WTC11 (cell line): ENCODE measurements at places on chromosomes 3 and 15. TPM values are rescaled to one million over a fixed set of nuclear protein-coding genes. Genes with fewer than 3 reads are reported as not detected.

Gene ARPIN
- 3.5 to 4.8 TPM (median 4.7 TPM) in 3 replicates for total RNA-seq

Gene TRH
- total RNA-seq: 0.16 to 0.27 TPM (median 0.22 TPM) in 3 replicates

Gene TEX55
- not detected in 3 replicates for total RNA-seq

Gene MAP1A
- total RNA-seq: 1.1 to 2.2 TPM (median 1.1 TPM) in 3 replicates

Gene GOLGA6A
- 3.1 to 6.0 TPM (median 5.7 TPM) in 3 replicates for total RNA-seq

Gene CELF6
- not detected in 3 replicates for total RNA-seq

Gene CACNA2D2
- total RNA-seq: 22.0 to 23.4 TPM (median 22.3 TPM) in 3 replicates

Gene KCNAB1
- 0.41 to 1.1 TPM (median 1.0 TPM) in 3 replicates for total RNA-seq

DNA sequence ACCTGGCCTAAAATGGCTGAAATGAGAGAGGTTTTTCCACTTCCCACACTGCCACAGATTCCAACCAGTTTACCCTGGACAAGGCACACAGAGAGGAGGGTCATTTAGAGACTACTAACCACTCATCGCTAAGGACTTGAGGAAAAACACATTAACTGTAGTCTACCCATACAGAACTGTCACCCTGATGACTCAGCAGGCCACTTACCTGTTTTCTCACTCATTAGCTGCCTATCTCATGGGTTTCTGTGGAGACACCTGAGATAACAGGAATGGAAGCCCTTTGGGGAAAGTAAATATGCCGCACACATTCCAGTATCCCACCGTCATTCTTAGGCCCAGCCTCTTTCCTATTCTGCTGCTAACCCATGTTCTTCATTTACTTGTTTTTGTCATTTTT, 50.0 kb downstream of the ABCC5 start:
- DNase-seq: no peak

DNA sequence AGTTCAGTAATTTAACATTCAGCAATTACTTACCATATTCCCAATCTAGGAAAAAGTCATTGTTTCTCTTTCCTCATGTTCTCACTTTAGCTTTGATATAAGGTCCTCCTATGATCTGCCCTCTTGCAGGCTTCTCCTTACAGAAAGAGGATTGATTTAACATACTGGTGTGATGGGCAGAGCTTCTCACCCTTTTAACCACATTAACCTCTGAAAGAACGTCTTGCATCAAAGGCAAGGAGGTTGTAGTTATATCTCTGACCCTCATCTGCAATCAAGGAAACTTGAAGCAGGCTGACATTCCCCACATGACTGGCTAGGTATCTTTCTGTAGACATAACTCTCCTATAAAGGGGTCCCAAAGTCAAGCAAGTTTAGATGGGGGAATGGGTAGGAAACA, 39.5 kb downstream of the BTLA start:
- DNase-seq: no peak

- DNase-seq: no peak
Measured at GRCh38 chr3:175150812-175151401, 291.8 kb downstream of the NAALADL2 start.

DNA sequence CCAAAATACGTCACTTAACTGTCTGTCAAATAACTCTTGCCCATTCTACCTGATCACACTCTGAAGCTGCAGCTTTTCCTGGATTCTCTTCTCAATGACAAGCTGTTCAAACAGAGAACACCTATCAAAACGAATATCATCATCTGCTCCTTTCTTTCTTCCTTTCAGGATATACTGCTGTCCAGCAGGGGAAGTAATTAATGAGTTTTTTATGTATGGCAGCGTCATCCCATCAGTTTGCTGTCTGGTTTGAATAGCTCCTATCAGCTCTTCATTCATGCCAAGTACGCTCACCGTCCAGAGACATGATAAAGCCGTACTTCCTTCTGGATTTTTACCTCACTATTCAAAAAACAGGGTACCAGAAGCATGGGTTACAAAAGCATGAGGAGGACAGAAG, at the start of gene CHRM5:
Gene CHRM5, plus strand, starts transcription at position 274 of the 400 bp plus-strand sequence. CDS start 94,221 bp downstream, outside the sequence.
- no peak for DNase-seq

GRCh38 chr15:83720468-83720867, 66.5 kb downstream of the ADAMTSL3 start:
- DNase-seq: no peak

- no peak for DNase-seq
Measured at GRCh38 chr3:150005243-150006112, 34.8 kb upstream of the PFN2 start.

- no peak for DNase-seq
Measured at GRCh38 chr3:121885386-121885785, 8.8 kb upstream of the SLC15A2 start.

DNA sequence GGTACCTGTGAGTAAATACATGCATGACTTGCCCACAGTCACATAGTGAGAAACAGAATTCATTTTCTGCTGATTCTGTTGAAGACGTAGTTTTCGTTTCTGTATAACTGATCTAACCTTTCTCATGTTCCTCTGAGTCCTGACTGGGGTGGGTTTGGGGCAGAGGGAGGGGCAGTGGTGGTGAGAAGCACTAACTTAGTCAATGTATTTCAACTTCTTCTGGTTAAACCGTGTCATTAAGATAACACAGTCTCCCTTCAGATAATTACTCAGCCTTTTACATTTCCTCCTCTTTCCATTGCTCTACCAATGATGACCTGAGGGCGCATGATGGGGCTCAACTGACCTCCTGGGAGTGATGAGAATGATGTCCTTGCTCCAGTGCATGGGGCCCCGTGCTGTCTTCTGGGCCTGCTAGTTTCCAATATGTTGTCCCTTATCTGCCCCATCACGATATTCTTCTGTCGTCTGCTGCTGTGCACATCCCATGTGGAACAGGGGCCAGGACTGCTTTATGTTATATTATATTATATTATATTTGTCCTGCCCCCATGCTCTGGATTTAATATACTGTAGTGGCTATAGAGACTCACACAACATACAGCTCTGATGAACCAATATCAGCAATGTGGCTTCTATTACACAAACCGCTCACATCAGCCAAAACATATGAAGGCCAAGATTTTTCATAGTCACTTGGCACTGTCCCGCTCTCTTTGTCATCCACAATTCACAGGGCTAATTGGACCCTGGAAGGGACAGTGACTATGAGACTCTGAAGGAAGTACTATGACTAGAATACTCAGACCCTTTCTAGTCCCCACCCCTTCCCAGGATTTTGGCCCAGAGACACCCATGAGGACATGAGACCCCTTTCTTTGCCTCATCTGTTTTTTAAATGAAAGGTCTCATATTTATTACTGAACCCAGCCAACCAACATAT, 407.1 kb upstream of the MCTP2 start:
- DNase-seq: no peak

DNA sequence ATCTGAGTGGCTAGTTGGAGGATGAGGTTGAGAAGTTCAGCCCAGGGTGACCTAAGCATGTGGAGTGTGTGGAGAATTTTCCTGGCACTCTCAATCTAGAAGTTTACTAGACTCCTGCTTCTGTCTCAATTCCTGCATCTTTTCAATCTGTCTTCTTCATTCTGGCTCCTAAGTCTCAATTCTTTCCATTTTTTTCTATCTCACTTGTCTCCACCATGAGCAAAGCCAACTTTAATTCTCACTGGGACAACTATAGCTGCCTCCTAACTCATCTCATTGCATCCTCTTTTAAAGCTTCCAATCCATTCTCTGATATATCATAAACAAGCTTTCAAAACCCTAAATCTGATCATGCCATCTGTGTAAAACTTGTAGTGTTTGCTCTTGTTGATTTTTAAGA, 569.3 kb downstream of the NAALADL2 start:
- no peak for DNase-seq

DNA sequence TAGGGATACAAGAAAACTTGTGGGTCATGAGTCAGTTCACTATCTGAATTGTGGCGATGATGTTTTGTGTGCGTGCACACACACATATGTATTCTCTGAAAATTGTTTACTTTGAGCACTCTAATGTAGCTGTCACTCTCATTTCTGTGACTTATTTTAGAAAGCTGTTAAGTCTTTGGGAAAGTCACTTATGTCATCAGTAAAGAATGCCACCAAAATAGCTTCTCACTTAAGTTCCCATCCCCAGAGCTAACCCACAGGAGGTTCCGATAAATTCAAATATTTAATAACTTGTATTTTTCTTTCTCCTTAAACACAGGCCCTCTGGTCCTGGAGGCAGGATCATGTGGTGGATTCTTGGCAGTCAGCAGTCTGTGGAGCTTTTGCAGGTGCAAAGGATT, 138.3 kb downstream of the LRIG1 start:
- no peak for DNase-seq

DNA sequence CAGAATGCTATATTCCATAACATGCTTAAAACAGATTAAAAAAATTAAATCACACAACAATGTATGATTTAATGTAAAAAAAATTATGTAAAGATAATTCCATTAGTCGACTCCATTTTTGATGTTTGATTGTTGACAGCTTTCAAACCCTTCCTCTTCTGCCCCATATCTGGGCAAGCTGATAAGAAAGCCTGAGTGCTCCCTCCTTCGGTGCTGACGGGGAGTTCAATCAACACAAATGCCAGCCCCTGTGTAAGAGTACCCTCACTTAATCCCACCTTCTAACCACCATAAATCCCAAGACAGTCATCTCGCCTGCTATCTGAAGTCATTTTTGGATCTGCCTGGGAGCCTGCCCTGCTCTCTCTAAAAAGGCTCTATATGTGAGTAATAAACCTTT, 59.8 kb upstream of the IP6K2 start:
- DNase-seq: no peak

- peak; percentile 91 for DNase-seq
Measured at GRCh38 chr3:38003371-38003816, 12.8 kb downstream of the VILL start.

DNA sequence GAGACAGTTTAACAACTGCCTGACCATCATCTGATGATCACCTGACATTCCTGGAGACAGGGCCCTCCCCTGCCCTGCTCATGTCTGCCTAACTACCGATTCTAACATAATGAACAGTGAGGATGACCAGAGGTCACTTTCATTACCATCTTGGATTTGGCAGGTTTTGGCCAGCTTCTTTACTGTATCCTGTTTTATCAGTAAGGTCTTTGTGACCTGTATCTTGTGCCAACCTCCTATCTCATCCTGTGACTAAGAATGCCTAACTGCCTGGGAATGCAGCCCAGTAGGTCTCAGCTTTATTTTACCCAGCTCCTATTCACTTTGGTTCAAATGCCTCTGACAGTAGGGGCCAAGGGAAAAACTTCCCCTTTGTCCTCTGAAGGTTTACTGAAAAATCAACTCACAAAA, 40.2 kb downstream of the METTL6 start:
- no peak for DNase-seq

DNA sequence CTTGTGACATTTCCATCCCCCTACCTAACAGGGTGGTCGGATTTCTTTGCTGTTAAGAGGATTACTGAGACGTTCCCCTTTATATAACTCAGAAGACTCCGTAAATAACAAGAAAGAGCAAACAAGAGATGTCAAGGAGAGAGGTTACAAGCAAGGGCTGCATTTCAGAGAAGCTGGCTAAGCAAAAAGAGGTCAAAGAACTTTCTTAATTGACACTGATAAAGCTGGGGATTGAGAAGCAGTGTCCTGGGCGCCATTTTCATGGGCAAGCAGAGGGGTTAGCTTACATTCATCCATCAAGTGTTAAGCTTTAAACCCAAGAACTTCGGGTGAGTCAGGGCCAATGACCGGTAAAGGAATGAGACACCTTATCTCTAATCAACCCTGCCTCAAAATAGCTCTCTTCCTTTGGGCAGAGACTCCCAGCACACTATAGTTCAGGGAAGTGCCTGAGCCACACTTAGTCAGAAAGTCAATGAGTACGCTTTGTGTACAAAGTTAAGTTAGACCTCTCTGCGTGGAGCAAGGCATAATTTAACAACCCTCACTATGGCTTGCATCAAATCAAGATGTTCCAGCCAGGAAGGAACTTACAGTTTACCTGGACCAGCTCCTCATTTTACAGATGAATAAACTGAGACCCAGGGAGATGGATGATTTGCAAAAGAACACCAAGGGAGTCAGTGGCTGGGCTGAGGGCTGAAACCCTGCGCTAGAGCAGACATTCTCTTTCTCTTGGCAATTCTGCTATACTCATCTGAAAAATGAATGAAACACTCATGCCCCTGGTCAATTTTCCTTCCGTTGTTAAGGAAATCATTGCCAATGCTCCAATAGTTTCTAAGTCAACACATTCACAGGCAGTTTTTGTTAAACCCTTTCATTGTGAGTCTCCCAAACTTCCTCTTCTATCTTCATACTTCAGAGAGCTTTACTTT, 44.6 kb downstream of the CCNL1 start:
- DNase-seq: no peak

DNA sequence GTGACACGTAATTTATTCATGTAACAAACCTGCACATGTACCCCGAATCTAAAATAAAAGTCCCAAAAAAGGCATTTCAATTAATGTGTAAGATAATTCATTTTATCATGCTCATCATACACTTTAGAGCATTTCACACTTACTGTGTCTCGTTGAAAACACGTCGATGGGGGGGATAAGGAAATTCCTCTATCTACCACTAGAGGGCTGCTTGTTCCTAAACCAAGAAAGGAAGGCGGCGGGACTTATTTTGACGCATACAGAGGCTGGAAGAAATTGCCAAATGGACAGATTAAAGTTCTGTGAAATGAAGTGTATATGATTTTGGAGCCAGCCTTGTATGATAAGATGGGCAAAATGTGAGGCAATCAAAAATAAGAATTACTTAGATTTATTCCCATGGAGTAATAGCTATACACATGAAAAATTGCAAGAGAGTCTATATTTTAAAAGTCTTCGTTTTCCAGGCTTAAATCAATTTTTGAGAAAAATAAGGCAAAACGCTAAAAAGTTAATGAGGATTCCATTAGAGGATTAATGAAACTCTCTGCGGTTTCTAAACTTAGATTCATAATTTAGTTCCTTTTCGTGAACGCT, 346.8 kb downstream of the CNTN3 start:
- peak; percentile 47 for DNase-seq

DNA sequence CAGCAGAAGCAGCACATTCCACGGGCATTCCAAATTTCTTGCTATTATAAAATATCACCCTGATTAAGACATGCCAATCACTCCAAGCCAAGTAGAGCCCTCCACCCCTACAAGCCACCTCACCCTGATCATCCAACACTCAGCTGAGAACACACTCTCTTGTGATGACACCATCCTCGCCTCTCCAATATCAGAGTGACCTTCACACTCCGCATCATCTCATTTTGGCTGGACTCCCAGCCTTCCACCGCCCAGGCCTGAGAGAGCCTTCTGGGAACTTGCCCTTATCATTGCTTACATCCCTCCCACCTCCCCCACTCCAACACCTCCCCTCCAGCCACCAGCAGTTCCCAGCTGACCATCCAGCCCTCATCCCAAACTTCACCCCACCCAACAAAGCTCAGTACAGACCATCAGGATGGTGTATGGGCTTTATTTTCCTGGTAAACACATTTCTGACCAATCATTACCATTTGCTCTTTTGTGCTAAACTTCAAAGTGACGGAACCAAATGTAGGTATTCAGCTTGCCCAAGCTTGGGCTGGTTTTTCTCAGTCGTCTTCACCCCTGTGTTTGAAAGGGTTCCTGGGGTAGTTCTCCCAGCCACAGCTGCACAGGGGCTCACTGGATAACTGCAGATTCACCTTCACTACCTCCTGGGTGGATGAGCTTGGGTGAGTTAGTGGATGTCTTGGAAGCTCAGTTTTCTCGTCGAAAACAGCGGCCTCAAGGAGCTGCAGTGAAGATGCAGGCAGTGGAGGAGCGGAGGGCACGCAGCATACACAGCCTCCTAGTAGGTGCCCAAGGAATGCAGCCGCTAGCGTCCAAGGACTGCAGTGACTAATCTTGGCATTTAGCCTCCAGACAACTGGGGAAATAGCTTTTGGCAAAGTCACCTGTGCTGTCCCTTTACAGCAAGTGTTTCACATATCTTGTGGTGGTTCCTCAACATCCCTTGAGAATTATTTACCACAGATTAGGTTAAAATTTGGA, 115.1 kb downstream of the LIPC start:
- DNase-seq: no peak
